ENCODE measurements at places on chromosomes 16 and 17. TPM values are rescaled to one million over a fixed set of nuclear protein-coding genes. Genes with fewer than 3 reads are reported as not detected.

GRCh38 chr16:3597226-3597625, 14.2 kb downstream of the SLX4 start:
- no peak for DNase-seq

DNA sequence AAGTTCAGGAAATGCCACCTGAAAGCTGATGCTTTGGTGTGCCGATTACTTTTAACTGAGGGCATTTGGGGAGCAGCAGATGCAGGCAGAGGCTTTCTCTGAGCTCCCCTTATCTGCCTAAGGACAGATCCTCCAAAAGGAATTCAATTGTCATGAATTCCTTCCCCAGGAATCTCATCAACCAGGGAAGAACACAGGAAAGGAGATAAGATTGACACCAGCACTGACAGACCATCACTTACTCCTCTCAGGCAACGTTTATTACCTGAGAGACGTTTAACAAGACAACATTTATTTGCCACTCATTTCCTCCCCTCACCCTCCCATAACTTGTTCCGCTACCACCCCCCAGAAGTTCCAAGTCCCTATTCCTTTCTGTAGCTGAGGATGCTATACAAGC, 17.6 kb upstream of the CDRT4 start:
- DNase-seq = no peak

DNA sequence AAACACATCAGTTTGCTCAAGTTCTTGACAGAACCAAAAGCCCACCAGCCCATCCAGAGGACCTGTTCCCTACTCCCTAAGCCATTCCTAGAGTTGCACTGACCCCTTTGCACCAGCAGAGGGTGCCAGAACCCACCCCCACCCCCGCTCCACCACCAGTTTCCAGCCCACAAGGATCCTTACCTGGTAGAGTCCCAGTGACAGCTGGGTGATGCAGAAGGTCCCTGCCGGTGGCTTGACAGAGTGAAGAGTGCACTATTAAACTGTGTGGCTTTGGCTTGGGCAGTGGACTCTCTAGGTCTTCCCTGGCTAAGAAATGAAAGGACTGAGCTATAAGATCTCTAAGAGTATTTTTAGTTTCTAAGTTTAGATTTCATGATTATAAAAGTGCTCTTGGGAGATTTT, 73.3 kb upstream of the MTMR4 start:
- peak; percentile 28 for DNase-seq

Gene ZSCAN10
- total RNA-seq = not detected

Gene CMTM2
- total RNA-seq = 0.30 TPM
